ENCODE measurements at places on chromosomes 13 and 19.
A peak's percentile ranks its signal among the peaks of the same experiment; 100 is the strongest.

- DNase-seq = no peak
Measured at GRCh38 chr19:1295169-1296012, 9.7 kb downstream of the EFNA2 start.

DNA sequence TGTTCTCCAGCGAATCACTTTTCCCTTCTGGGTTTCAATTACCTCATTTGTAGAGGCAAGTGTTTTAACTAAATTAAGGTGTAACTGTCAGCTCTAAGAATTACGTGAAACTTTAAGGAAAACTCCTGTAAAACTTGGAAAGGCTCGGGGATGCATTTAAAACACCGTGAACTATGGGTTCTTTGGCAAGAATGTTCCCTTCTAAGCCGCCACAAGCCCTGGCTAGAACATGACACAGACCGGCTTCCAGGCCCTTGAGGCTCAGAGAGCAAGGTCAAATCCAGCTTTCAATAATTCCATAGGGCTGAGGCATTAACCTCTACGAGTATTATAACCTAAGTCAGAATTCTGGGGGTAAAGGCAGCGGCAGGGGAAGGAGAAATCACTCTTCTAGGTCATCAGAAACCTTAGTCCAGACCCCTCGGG, 685 bp downstream of the VWA8 start:
- DNase-seq = no peak

DNA sequence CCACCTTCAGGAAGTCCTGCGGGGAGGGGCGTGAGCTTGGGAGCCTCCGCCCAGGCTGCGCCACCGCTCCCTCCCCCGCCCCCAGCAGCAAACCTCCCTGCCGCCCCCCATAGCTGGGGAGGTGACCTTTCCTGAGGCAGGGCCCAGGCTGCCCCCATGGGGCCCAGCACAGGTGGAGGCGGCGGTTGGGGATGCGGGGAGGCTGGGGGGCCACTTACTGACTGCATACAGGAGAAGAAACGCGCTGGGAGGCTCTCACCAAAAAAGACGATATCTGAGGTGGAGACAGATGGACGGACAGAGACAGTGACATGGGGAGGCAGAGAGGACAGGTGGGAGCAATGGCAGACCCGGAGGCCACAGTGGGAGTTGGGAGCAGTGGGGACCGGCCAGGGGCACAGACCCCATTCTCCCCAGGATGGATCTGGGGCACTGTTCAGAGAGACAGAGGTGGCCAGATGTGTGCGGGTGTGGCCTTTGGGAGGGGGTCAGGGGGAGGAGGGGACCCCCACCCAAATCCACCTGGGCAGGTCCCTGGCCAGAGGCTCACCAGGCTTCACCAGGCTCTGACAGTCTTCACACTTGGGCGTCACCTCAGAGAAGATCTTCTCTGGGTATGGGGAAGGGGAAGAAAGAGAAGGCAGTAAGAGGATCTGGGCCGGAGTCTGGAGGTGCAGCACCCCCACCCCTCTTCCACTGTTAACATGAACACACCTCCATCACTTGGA, 3.0 kb upstream of the RINL start:
- DNase-seq = no peak

GRCh38 chr13:65834897-65835296, 1395.2 kb downstream of the PCDH9 start:
- no peak for DNase-seq

GRCh38 chr19:5001615-5002014, 32.7 kb downstream of the KDM4B start:
- DNase-seq = peak; percentile 22

DNA sequence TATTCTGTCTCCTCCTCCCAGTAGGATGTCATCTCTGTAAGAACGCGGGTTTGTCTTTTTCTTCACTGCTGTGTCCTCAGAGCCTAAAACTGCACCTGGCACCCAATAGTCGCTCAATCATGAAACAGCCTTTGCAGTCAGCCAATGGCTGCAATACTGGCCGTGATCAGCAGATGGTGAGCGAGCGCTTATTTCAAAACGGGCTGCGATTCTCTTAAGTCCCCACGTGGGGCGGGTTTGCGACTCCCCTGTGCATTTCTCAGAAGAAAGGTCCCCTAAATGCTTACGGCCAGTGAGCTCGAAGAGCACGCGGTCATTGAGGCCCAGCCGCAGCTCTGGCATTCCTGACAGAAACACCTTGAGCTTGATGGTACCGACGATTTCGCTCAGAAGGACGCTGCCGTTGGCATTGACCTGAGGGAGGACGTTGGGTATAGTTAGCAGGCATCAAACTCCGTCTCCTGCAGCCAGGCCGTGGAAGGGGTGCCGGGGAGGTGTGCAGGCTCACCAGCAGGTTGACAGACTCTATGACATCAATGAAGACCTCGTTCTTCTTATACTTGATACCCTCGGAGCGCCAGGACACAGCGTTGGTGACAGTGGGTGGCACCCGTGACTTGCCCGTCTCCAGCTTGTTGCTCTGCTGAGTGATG, 6.0 kb downstream of the AP1M2 start:
- peak; percentile 91 for DNase-seq

GRCh38 chr13:44649104-44649428, 72.9 kb upstream of the TSC22D1 start:
- DNase-seq = no peak

GRCh38 chr13:91359631-91360030, 12.1 kb downstream of the MIR17HG start:
- DNase-seq = no peak

DNA sequence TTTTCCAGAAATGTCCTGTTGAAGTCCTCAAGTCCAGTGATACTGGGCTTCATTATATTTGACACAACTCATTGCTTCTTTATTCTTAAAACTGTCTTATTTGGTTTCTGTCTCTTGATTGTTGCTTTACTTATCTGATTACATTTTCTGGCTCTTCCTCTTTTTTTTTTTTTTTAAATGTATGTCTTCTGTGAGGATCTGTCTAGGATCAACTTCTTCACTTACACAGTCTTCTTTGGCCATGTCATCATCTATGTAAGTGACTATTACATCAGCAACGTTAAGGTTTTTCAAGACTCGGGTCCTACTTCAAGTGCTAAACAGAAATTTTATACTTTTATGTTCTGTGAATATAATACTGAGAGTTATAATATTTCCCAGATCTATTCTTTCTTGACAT, 162.1 kb downstream of the PDS5B start:
- DNase-seq = no peak
